ENCODE measurements at places on chromosomes 6 and 20.

- no peak for DNase-seq
Observed at GRCh38 chr6:163608204-163608644, 193.7 kb downstream of the QKI start.

GRCh38 chr20:35334311-35335101 is 42.3 kb upstream of the FAM83C start:
- peak; percentile 27 for DNase-seq

GRCh38 chr6:83509441-83509840 is 2.9 kb upstream of the PRSS35 start:
- peak; percentile 12 for DNase-seq

- peak; percentile 80 for DNase-seq
Observed at GRCh38 chr6:169263836-169264608, 10.4 kb upstream of the THBS2 start.

DNA sequence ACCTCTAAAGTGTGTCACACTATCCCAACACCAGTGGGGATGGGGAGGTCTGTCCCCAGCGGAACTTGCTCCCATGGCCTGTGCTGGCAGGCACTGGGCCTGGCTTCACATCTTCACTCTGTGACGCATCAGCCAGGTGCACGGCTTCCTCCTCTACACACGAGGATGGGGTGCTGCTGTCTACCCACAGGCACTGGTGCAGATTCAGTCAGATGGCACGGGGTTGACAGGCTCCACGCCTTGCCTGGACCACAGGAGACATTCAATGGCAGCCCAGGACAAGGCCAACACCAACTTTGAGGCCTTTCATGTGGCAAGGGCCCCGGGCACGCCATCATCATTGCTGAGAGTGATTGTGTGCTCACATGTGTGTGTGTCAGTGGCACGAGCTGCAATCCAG is 92.4 kb downstream of the TMEM242 start:
- DNase-seq: no peak

GRCh38 chr6:12298995-12299394 is 8.8 kb downstream of the EDN1 start:
- DNase-seq: peak; percentile 27

DNA sequence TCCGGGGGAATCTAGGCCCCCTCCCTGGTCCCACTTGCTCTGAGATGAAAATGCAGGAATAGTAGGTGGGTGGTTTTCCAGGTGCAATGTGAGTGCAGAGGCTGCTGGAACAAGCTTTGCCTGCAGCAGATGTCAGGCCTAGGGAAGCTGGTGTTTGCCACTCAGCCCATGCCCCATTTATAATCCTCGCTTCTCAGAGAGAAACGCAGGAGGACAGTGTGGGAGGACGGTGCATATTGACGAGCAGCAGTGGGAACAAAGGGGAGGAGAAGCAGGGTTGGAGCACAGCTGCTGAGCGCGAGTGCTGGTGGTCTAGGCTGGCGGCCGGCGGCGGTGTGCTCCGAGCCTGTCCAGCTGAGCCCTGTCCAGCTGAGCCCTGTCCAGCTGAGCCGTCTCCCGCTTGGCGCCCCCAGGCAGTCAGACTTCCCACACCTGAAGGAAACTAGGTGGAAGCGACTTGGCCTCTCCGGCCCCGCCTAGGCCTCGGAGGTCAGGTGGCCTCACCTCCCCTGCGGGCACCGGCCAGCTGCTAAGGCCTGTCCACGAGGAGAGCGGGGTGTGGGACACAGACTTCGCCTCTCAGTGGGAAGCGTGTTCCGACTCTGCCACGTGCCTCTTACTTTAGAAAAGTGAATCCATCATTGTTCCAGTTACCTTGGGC is 49.7 kb upstream of the FRMD1 start:
- DNase-seq: no peak

- DNase-seq: no peak
Observed at GRCh38 chr6:137102851-137103492, 58.2 kb upstream of the IL20RA start.

GRCh38 chr6:158409451-158409850 is 97.2 kb downstream of the TULP4 start:
- peak; percentile 76 for DNase-seq

- DNase-seq: peak; percentile 67
Observed at GRCh38 chr6:56528412-56528841, 114.3 kb downstream of the DST start.

- no peak for DNase-seq
Observed at GRCh38 chr20:45189067-45189609, 14.4 kb downstream of the PI3 start.

DNA sequence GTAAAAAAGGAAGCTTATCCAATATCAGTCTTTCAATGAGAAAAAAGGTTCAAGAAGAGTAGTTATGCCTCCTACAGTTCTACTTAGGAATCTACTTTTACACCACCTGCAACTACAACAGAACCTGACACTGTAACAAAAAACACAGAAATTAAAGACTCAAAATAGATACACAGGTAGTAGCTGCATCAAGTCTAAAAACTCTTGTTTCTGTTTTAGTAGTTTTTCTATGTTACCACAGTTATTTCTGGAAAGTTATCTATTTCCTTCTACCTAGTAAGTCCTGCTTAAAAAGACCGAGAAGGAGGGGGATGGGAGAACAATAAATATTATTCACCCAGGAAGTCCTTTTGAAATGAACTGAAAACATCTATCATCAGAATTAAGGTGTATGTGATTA is 52.5 kb downstream of the ATG5 start:
- DNase-seq: no peak

- DNase-seq: peak; percentile 88
Observed at GRCh38 chr20:62025832-62026563, 39.7 kb downstream of the TAF4 start.

- DNase-seq: no peak
Observed at GRCh38 chr6:137117581-137117980, 55.9 kb downstream of the IL22RA2 start.

GRCh38 chr6:74458536-74458935 is 747.3 kb downstream of the COL12A1 start:
- DNase-seq: no peak

DNA sequence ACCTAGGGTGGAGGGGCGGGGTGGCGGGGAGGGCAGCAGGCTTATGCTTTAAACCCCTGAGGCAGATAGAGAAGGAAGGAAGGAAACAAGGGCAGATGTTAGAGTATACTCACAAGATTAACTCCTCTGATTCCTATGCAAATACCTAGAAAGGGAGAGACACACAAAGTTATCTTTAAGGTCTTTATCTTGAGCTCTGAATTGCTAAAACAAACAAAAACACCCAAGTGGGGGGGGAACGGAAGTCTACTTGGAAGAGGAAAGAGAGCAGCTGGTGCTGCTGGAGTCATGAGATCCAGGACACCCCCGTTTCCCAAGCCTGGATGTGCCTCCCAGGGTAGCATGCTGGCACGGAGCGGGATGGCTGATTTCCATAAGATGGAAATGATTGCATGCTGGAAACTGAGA is 43.4 kb downstream of the PLAGL1 start:
- DNase-seq: peak; percentile 49

DNA sequence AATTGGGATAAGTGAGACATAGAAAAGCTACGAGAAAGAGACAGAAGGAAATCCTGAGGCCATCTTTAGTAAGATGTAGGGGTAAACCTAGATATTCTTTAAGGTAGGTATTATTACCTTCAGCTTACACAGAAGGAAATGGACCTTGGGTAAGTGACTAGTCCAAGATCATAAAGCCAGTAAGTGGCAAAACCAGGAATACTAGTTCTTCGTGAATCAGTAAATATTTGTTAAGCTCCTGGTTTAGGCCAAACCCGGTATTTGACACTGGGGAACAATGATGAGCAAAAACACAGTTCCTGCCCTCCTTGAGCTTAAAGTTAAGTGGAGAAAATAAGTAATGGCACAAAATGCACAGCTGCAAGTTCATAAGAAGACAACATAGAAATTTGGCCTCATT is 5.3 kb downstream of the TRIM39 start:
- DNase-seq: no peak

GRCh38 chr6:152267967-152268845 is 369.0 kb downstream of the SYNE1 start:
- peak; percentile 44 for DNase-seq

DNA sequence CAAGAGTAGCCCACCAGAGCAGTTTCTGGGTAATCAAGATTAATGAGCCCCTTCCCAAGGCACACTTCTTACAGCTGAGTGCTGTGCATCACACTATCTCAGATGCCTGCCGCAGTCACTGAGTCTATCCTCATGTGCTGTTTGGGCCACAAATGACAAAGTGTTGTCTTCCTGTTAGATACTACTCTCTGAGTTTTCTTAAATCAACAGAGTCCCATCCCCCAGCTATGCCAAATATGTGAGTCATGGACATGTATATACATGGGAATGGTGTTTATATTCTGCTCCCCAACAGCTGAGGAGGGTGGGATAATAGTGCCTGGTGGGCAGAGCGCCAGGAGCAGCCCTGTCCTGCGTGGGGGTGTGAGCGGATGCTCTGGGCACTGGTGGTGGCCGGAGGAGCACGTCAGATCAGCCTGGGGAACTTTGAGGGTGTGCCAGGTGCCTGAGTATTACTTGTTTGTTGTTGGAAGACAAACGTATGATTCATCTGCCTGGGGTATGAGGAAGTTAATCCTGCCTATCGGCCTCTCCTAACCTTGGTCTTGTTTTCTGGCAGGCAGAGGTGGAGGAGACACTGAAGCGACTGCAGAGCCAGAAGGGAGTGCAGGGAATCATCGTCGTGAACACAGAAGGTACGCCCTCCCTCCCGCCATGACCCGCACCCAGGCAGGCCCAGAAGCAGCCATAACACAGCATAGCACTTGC is 9.6 kb downstream of the DYNLRB1 start:
- peak; percentile 99 for DNase-seq

DNA sequence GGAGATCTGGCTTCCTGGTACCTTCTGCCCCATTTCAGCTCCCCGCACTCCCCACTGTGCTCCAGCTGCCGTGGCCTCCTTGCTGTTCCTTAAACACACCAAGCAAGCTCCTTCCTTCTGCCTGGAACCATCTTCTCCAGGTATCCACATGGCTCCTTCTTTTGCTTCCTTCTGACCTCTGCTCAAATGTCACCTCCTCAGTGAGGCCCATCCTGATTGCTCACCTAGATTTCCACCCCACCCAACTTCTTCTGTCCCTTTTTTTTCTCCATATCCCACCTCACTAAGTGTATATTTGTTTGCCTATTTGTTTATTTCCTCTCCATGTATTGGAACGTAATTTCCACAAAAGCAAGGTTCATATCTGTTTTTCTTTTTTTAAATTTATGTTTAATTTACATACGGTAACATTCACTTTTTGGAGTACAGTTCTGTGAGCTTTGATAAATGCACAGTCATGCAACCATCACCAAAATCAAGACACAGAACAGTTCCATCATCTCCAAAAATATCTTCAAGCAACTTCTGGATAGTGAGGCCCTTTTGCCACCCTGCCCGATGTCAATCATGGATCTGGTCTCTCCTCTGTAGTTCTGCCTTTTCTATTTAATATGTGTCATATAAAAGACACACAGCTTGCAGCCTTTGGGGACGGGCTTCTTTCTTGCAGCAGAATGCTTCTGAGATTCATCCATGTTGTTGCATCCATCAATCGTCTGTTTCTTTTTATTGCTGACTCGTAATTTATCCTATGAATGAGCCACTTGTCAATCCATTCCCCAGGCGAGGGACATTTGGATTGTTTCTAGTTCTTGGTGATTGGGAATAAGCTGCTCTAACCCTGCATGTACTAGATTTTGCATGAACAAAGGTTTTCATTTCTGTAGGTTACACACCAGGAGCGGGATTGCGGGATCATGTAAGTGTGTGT is 46.3 kb downstream of the SLC2A10 start:
- no peak for DNase-seq

GRCh38 chr20:43658069-43658722 is 8.7 kb upstream of the MYBL2 start:
- peak; percentile 6 for DNase-seq

DNA sequence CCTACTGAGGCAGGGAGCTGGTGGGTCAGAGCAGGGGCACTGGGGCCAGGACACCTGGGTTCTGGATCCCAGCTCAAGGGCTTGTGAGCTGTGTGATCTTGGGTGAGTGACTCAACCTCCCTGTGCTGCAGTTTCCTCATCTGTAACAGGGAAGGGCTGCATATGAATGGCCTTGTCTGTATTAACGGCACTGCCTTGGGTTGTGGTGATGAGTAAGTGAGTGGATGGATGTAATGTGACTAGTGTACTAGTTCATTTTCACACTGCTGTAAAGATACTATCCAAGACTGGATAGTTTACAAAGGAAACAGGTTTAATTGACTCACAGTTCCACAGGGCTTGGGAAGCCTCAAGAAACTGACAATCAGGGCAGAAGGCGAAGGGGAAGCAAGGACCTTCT is 233.5 kb downstream of the TAF4 start:
- DNase-seq: no peak

DNA sequence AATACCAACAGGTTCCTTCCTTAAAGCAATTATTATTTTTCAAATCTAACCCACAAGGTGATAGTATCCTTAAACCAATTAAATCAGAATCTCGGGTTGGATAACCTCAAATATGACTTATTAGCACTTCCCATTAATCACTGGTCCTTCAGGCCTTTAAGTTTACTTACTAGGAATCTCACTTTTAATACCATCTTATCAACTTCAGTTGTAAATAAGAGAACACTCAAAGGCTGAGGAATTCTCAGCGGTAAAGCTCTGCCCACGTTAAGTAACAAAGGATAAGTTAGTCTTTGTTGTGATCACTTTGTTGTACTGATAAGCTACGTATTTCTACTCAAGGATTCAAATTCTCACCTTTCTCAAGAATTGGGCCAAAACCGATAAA is 82.0 kb downstream of the OR2B2 start:
- no peak for DNase-seq

- DNase-seq: no peak
Observed at GRCh38 chr20:43799150-43799711, 72.4 kb upstream of the GTSF1L start.

GRCh38 chr6:165082636-165083035 is 226.8 kb downstream of the C6orf118 start:
- no peak for DNase-seq

GRCh38 chr6:132495604-132496079 is 17.3 kb downstream of the STX7 start:
- DNase-seq: no peak

GRCh38 chr20:50532221-50532620 is 22.0 kb downstream of the PTPN1 start:
- no peak for DNase-seq

DNA sequence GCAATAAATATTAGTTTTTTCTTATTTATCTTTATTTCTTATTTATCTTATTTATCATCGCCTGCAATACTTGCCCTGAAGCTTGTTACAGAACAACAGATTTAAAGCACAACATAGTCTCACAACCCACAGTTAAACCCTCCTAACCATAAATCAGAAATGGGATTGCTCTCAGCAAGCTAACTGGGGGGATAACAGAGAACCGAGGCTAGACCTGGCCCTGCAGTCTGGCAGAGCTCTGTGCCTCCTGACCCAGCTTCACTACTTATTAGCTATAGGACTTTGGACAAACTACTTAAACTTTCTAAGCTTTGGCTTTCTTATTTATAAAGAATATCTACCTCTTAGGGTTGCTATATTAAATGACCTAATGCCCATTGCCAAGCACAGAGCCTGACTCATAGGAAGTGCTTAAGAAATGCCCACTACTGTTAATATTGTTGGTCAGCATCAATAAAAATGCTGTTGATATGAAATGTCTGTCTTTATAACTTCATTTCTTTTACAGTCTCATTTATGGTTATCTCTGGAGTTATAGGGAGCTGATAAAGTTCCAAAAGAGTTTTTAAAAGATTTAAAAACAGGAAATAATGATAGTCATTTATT is 87.9 kb upstream of the BEND6 start:
- DNase-seq: peak; percentile 79
